ENCODE measurements at places on chromosomes 12 and 14.

GRCh38 chr12:75805905-75806304 lies 225.7 kb downstream of the PHLDA1 start:
- no peak for DNase-seq

- DNase-seq = no peak
Measured at GRCh38 chr14:83470466-83470865, 1936.8 kb upstream of the SEL1L start.

DNA sequence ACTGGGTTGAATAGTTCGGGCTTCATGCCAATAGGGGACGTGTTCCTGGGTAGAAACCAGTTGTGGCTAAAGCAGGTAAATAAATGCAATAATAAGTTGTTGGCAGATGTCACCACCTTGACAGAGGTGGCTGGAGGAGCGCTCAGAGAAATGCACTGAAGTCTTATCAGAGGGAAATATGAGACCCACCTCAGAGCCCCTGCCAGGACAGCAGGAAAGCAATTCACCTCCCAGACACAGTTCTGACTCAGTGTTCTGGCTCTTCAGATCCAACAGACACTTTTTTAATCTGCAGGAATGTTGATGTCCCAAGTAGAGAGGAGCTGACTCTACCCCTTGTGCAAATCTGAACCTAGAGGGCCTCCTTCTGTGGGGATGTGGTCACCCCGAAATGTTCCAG lies 687.1 kb upstream of the FBXO33 start:
- DNase-seq = no peak

GRCh38 chr12:101829639-101830366 lies 956 bp downstream of the GNPTAB start:
- DNase-seq = no peak

- DNase-seq = no peak
Measured at GRCh38 chr14:88255196-88255595, 67.9 kb downstream of the KCNK10 start.

DNA sequence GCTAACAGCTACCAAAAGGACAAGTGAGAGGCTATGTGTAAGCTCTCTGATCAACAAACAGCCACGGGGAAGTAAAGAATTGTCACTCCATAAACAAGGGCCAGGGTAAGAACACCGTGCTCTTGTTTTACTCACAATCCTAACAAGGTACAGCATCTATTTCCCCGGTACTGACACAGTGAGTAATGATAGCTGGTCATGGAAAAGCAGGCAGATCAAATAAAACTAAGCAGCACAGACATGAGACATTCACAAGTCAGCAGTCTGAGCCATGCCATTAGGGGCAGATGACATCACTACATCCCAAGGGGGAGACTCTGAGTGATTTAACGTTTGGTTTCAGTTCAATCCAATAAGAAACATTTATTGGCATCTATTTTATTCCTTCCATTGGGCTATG lies 54.4 kb downstream of the ARL6IP4 start:
- DNase-seq = no peak

DNA sequence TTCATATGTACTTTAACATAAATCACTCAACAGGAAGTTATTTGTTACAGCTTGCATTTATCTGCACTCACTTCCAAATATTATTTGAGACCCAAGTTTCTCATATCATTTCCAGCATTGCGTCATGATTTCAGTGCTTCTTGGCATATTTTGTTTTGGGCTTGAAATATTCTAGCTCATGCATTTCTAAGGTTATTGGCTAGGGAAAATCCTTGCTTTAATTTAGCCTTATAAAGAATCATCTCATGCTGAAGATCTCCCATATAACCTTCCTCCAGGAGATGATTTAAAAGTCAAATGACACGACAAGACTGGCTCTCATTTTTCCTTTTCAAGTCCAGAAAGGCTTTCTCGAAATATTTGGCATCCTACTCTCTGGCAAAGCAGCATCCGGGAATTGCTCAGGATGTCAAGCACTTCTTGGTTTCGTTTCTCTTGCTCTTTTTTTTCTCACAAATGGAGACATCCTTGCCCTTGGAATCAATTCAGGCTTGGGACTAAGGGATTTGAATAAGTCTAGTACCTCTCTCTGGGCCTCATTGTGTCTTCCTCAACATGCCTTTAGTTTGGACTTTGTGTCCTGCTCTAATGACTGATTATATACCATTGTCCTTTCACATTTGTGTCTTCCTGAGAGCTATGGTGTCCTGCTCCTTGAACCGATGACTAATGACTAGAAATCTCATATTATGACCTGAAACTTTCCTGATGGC lies 295.0 kb downstream of the RMST start:
- no peak for DNase-seq

DNA sequence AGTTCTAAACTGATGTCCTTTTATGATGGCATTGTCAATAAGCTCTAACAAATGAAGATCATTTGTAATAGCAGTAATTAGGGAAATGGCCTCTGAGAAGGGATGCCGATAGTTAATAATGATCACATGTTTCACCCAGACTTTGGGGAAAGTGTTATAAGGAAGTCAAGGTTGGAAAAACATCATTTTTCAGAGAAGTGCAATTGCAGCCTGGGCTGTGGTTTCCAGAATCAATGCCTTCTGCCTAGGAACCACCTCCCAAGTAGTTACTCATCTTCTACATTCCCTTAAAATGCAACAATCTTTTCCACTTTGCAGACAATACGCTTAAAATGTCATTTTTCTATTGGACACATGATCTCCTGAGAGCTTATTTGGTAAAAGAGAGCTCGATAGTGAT lies 879 bp downstream of the EDDM3A start:
- no peak for DNase-seq

GRCh38 chr12:29374913-29375312 lies 6.1 kb downstream of the ERGIC2 start:
- DNase-seq = no peak

DNA sequence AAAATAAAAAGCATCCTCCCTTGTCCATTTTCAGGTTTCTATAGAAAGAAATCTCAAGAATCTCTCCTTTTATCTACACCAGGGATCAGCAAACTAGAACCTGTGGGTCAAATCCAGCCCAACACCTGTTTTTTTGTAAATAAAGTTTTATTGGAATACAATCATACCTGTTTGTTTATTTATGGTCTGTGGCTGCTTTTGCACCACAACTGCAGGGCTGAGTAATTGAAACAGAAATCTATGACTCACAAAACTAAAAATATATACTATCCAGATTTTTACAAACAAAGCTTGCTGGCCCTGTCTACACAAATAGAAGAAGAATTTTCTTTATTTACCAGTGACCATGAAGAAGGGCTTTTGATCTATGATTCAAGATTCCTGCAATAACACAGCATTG lies 95.1 kb upstream of the COCH start:
- no peak for DNase-seq

DNA sequence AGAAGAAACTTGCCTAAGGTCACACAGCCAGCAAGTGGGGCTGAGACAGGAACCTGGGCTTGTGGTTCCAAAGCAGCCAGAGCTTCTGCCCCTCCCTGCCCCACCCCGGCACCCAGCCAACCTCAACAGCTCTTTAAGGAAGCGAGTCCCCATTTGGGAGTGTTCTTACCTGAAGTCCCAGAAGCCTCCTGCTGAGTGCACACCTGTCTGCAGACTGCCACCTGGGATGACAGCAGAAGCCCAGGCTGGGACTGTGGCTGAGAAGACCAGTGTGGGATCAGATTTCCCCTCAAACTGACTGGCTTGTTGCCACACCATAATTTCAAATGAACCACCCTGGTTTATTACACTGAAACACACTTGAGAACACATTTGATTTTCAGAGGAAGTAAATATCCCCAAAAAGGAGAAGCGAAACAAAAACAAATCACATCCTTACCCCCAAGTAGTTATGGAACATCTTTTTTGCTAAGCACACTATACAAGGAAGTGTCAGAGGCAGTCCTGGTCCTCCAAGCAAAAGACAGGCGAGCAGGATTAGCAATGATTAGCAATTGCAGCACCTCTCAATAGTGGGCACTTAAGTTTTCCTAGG lies 6.3 kb upstream of the RIN3 start:
- no peak for DNase-seq
